ENCODE measurements at places on chromosomes 3 and 15.

GRCh38 chr3:141085343-141086070 lies 34.4 kb downstream of the SPSB4 start:
- no peak for DNase-seq

DNA sequence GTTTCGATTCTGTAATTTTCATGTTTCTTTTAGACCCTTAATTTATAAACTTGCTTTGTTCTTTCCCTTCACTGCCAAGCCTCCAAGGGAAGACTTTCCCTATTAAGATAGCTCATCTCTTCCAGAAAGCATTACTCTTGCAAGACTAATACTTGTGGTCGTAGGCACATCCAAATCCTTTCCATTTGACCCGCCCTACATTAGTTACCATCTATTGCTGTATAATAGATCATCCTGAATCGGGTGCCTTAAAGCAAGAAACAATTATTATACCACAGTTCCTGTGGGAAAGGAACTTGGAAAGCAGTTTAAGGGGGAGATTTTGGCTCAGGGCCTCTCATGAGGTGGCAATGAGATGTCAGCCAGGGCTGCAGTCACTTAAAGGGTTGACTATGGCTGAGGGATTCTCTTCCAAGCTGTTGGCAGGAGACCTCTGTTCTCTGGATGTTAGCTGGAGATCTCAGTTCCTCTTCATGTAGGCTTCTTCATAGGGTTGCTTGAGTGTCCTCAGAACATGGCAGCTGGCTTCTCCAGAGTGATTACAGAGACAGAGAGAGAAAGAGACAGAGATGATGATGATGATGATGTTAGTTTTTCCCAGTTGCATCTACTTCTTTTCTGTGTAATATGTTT lies 570.4 kb upstream of the TGFBR2 start:
- peak; percentile 9 for DNase-seq

GRCh38 chr3:138549179-138549977 lies 44.7 kb downstream of the CEP70 start:
- DNase-seq, result no peak

DNA sequence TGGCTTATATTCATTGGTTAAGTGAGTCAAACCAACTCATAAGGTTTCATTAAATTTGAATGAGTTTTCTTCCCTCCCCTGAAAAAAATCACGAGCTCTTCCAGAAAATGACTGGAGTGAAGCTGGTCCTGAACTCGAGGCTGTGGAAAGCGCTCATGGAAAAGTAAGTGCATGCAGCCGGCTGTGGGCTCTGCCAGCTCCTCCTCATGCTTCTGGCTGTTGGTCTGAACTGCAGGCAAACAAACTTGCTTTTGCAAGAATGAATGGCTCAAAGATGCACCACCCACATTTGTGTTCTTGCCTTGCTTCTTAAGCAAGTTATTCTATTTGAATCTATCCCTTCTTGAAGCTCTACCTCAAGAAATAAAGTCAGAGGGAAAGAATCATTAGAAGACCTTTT lies 6.2 kb downstream of the ETV5 start:
- peak; percentile 37 for DNase-seq

DNA sequence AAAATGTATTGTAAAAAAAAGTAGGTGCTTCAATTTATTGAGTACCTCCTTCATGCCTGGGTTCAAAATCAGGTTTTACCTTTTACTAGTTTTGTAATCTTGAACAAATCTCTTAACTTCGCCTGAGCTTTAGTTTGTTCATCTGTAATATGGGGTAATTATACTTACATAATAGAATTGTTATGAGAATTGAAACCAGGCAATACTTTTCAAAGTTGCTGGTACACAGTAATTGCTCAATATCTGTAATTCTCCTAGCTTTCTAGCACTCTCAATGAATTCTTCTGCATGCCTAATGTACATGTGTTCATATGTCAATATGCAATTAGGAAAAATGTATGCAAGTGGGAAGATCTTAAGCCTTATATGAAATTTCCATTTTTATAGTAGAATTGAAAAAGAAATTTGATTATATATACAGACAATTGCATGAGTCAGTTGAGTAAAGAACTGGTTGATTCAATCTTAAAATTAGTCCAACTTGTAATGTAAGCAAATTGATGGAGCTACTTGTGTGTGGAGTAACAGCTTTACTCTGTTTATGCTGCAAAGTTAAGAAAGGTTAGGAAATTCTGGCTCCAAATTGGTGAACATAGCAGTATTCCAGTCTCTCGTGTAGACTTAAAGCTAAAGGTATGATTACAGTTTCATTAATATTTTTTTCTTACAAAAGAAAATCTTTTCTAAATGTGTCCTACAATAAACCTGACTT lies 4.1 kb downstream of the TNFSF10 start:
- DNase-seq, result no peak

DNA sequence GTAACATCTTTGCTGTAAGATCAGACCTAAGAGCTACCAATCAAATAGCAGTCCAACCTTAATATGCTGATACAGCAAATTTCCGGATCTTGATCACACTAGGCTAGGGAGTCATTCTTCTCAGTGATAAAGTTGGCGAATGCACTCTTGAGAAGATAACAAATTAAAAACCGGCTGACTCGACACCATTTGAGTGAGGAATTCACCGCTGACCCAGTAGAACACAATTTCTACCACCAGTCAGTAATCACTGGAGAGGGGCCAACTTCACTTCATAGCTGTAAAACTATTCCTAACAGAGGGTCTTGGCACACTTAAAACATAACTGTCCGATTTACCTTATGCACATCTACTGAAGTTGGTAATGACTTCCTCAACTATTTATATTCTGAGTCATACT lies 47.2 kb downstream of the MEIS2 start:
- DNase-seq, result no peak

DNA sequence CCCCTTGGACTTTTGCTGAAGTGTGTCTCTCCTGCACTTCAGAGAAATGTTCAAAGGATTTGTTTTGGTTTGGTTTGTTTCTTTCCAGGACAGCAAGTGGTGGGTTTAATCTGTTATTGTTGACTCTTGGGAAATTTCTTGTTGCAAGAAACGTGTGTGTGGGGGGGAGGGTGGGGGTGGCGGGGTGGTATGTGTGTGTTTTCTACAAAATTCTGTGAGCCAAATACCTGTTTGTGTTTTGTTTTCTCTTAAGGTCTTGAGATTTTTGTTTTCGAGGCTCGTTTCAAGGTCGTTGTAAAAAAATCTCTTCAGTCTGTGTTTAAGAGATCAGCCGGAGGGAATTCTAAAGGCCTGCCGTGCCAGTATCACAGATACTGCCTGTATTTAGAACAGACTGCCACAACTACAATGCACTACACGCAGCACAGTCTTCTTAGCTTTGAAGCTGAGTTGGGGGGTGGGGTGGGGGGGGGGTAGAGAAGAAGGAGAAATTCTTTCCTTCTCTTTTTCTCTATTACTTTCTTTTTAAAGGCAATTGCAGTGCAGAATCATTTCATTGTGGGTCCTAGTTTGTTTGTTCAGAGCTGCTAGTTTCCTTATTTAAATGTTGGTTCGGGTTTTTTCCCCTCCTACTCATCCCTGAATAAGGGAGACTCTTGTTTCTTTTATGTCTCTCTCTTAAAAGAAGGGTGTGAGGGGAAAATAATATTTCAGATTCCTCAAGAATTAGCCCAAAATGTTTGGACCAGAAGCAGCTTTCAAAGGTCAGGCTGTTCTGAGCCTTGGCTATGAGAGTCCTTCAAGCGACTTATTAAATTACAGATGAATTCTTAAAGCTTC lies 1.4 kb upstream of the BCL6 start:
- no peak for DNase-seq

GRCh38 chr15:44045217-44045616 lies 149.9 kb downstream of the FRMD5 start:
- no peak for DNase-seq

DNA sequence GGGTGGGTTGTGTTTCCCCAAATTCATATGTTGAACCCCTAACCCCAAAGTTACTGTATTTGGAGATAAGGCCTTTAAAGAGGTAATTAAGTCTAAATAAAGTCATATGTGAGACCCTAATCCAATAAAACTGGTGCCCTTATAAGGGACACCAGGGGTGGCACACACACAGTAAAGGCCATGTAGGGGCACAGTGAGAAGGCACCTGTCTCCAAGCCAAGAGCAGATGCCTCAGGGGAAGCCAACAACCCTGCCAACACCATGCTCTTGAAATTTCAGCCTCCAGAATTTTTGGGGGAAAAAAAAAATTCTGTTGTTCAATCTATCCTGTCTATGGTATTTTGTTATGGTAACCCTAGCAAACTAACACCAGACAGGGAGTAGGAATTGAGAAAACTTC lies 1.5 kb upstream of the GMNC start:
- no peak for DNase-seq

DNA sequence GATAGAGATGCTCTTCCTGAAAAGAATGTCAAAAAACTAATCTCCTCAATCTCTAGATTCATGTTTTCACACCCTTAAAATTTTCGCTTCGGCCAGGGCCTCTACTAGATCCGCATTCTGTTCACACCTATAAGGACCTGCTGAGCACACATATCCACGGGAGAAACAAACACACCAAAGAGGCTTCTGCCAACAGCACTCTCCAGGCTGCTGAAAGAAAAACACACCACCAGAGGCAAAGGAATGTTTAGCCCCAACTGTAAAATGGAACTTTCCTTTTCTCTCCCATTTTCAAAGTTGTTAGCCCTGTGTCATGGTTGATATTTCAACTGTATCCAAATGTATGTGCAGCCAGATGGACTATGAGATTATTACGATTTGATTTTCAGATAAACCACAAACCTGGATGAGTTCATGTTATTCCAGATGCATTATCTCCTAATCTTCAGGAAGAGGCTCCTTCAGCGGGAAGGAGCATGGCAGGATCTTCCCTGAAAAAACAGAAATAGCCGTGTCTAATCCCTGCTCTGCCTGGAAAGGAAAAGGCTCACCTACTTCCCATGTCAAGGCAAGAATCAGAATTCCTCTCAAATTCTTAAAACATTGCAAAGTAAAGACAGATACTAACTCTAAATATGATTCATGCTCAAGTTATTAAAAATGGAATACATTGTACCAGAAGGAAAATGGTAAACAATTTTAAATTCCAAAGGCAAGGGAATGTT lies 442.7 kb upstream of the NR2F2 start:
- DNase-seq, result no peak

DNA sequence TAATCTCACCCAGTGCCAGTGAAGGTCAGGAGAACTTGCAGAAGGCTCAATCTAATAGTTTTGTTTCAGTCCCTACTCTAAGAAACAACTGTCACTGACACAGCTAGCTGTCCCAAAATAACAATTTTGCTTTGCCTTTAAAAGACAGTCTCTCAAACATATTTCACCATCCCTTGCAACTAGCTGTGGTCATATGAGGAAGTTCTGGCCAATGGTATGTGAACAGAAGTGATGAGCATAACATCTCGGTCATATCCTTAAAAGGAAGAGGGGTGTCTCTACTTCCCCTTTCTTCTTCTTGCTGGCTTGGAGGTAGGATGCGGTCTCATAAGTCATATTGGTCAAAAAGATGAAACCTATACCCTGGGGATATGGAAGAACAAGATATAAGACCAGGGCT lies 198.1 kb downstream of the NEK10 start:
- no peak for DNase-seq

Measured in MG63 (cell line).